T1000 (cell line): ENCODE measurements at places on chromosomes 11 and 22.
A peak's percentile ranks its signal among the peaks of the same experiment; 100 is the strongest.

DNA sequence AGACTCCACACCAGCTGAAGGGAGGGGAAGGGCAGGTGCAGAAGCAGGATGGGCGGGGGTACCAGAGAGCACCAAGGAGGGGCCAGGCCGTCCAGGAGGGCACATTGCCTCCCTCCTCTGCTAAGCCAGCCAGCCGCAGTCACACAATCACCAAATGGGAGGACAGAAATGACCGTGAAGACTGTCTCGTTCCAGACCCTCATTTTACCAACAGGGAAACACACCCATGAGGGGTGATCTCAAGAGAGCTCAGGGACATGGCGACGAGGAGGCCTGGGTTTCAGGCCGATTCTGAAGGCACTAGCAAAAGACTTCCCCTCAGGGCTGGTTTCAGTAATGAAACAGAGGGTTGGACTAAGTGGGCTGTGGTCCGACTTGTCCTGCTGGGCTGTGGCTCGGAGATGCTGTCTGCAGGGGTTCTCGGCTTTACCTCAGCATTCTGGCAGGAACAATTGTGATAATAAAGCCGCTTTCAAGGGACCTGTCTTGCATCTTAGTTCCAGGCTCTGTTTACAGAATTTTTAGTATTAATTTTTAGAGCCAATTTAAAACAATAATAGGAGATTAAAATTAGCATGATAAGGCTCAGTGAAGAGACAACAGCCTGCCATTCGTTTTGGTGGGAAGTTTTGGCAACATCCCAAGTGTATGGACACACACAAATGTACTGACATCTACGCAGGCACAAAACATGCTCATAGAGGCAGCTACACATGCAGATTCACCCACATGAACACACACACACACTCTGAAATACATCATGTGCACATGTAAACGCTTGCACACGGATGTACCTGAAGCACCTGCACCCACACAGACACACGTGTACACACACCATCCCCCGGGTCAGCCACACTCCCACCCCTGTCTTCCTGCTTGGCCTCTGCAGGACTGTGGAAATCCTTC lies 2.0 kb upstream of the B3GAT1 start:
- no peak for DNase-seq

GRCh38 chr11:102831489-102832440 lies 11.6 kb downstream of the MMP3 start:
- DNase-seq, result no peak

DNA sequence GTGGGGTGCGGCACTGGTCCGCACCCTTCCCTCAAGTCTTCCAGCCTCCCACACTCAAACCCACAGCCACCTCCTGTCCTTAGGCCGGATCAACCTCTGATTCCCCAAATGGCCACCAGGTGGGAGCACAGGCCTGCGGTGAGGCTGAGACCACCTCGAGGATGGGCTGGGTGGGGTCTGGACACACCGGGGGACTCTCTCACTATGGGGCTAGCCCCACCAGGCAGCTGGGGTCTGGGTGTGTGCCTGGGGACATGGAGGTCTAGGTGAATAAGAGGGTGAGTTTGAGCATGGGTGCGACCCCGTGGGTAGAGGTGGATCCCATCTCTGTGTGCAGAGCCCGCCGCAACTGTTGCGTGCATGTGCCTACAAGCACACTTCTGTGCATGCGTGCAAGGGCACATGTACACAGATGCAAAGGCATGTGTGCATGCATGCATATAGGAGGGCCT lies 32.6 kb downstream of the MYO18B start:
- no peak for DNase-seq

DNA sequence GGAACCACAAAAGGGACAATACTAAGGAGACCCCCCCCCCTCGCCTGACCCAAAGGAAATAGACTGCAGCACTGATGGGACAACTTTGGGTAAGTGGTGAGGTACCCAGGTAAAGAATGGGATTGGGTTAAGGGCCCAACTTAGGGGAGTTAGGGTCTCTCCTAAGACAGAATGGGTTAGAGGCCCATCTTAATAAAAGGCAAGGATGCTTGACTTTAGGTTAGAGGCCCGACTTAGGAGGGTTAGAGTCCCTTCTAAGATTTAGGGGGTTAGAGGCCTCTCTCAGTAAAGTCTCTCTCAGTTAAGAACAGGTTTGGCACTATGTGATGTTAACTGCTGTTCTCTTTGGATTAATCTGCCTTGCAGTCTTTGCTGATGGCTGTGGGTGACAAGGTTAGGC lies 41.0 kb upstream of the DBX1 start:
- no peak for DNase-seq

- DNase-seq, result no peak
Measured at GRCh38 chr11:47408598-47409439, 429 bp downstream of the SLC39A13 start.

GRCh38 chr22:45263463-45264269 lies 21.1 kb upstream of the UPK3A start:
- DNase-seq, result peak; percentile 21

DNA sequence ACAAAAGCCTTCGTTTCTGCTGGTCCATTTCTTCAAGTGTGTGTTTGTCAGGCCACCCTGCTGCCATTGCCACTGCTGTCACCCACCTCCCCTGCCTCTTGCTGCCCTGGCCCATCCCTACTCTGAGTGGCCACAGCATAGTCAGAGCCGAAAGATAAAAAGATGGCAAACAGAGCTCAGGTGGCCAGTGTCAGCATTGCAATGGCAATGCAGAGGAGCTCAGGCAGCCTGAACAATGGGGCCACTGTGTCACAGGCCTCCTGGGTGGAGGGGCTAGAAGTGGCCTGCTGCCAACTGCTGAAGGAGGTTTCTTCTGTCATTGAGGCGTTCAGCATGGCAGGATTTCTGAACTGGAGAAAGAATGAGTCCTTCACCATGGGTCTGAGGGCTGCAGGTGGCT lies 137.1 kb downstream of the CSNK2A3 start:
- no peak for DNase-seq

- no peak for DNase-seq
Measured at GRCh38 chr11:26323837-26324236, 8.1 kb upstream of the ANO3 start.
